ENCODE measurements at places on chromosomes 5 and 9.

DNA sequence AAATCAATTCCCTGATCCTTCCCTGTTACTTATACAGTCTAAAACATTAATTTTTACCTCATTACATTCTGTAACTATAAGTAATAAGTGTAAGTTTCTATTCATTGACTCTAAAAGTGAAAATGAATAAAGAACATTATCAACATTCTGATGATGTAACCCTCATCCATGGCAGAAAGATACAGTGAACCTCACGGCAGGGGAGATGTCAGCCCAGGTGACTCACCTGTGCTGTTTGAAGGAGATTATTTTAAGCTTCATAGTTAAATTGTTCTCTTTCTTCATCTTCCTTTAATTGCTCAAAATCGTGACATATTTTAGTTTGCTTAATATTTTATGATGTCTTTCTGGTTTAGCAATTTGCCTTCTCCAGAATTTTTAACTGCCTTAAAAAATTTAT, 268.1 kb downstream of the FSTL4 start:
- no peak for DNase-seq

DNA sequence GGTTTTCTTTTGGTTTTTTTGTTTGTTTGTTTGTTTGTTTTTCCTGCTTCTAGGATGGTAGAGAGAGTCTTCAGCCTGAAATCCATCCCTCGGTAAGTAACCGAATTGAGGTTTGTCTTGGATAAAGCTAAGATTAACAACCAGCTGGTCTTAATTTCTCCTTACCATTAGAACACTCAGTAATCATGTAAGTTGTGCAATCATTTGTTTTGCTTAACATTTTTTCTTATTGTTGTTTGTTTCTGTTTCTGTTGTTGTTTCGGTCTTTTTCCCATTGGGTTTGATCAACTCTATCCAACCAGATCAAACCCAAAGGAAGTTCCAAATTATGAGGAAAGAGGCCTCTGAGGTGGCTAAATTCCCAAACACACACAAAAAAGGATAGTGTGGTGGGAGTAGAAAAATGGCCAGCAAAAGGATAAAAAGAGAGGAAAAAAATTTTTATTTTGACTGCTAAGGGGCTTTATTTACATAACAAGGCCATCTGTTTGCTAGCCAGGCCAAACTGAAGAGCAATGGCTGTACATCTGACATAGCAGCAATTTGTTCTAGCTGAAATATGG, 49.6 kb upstream of the ANKRD31 start:
- no peak for DNase-seq

- DNase-seq = no peak
These were observed 107.2 kb downstream of the ARHGEF28 start for GRCh38 chr5:73733219-73733618.

- DNase-seq = peak; percentile 75
These were observed 260.3 kb upstream of the KLF4 start for GRCh38 chr9:107749787-107750444.

DNA sequence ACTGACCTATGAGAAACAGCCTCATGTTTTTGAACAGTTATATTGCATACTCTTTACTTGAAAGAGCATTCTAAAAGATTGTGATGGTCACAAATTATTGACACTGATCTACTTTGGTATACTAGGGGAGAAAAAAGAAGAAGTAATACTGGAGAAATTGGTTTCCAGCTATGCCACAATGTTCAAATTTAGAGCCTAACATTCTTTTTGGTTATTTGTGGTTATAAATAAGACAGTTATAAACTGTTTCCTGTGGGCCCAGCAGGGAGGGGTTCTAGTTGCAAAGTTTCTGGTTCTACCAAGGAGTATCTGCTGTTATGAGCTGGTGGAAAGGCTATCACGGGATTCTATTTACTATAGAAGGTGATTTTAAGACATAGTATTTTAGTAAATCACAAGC, 4.8 kb downstream of the CWC27 start:
- DNase-seq = no peak

DNA sequence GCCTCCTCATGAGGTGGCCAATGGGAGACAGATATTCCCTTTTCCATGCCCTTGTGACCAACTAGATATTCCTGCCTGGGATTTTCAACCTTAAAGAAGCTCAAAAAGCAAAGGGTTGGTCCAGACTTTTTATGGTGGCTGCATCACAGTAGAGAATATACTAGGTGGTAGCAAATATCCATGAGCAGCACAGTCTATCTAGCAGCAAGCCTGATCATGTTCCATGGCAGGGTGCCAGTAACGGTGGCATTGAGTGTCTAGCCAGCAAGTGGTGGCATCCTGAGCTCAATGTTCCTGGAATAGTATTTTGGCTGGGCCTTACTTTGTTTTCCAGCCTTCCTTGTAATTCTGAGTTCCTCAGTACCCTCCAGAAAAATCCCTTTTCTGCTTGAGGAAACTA, 25.8 kb downstream of the CDC25C start:
- DNase-seq = no peak

DNA sequence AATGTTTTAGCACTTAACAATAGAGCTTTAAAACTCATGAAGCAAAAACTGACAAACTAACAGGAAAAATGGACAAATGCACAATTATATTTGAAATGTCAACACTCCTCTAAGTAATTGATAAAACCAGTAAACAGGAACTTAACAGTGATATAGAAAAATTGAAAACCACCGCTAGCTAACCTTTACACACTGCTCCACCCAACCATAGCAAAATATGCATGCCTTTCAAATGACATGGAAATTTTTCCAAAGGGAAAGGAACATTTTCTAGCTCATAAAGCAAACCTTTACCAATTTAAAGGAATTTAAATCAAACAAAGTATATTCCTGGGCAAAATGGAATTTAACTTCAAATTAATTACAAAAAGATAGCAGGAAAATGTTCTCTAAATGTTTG, 109.2 kb downstream of the ADAMTS19 start:
- DNase-seq = no peak

GRCh38 chr5:171945066-171945465, 61.4 kb downstream of the FBXW11 start:
- no peak for DNase-seq

DNA sequence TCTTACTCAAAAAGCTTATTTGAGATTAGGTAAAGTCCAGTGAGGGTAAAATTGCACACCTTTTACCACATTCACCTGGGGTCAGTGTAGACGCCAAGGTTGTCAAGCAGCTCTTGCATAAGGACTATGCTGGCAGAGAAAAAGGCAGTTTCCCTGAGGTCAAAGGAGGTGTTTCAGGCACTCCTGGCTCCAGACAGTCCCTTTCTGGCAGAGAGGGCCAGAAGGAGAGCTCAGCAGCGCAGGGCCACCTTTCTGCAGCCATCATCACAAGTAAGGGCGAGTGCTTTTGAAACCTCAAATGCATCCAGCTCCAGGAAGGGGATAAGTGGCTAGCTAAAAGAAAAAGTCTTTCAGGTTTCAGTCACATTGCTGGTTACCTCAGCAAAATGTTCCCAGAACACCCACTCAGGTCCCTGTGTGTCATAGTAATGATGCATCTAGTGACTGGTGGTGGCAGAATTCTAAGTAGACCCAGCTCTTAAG, 16.7 kb upstream of the IL13 start:
- no peak for DNase-seq

DNA sequence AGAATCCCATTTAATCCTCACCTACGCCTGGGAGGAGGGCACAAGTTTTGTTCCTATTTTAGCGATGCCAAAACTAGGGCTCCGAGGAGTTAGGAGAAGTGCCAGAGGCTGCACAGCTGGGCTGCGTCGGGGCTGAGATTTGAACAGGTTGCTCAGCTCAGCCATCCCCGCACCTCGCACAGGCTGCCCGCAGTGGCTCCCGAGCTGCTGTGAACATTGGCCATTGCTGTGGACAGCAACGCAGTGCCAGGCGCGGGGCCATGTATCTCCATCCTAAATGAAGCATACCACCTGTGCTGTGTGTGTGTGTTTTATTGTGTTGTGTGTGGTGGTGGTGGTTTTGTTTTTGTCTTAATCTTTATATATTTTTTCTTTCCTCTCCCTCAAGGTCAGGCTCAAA, 52.0 kb downstream of the AK8 start:
- DNase-seq = no peak

DNA sequence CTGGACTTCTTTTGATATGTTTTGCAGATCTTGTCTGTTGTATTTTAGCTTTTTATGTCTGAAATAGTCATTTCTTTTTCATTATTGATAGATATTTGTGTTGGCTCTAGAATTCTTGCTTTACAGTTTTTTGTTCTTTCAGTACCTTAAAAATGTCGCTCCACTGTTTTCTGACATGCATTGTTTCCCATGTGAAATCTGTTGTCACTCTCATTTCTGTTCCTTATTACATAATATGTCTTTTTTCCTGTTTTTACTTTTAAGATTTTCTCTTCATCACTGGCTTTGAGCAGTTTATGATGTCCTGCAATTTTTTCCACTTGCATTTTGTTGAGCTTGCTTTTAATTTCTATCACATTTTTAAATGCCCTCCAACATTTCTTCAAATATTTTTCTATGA, 270.4 kb upstream of the TARS1 start:
- DNase-seq = no peak

- DNase-seq = no peak
These were observed 160.4 kb downstream of the CFAP90 start for GRCh38 chr5:7690557-7690956.

- DNase-seq = no peak
These were observed 96.5 kb upstream of the RPS23 start for GRCh38 chr5:82374637-82375036.

- no peak for DNase-seq
These were observed 6.9 kb upstream of the BOD1 start for GRCh38 chr5:173623296-173623771.

DNA sequence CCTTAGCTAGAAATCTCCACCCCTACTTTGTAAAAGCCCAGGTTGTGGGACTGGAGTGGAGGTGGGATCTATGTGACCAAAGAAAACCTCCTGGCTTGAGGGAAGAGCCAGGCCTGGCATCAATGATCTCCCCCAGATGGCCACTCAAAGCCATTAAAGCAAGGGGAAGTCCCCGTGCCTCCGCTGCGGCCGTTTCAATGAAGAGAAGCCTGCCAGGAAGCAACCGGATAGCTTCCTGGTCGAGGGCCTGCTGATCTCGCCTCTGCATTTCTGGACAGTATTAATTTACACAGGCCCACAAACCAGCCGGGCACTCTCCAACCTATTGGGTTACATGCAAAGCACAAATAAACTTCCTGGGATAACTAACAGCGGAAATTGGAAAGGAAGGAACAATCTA, 160.5 kb upstream of the MSX2 start:
- no peak for DNase-seq

DNA sequence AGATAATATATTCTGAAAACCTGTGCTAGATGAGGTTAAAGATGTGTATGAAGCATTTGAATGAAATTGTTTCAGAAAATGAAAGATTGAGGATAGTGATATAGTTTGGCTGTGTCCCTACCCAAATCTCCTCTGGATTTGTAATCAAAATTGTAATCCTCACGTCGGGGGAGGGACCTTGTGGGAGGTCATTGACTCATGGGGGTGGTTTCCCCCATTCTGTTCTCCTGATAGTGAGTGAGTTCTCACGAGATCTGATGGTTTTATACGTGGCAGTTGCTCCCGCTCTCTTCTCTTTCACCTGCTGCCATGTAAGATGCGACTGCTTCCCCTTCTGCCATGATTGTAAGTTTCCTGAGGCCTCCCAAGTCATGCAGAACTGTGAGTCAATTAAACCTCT, 2.0 kb upstream of the TEX48 start:
- no peak for DNase-seq

DNA sequence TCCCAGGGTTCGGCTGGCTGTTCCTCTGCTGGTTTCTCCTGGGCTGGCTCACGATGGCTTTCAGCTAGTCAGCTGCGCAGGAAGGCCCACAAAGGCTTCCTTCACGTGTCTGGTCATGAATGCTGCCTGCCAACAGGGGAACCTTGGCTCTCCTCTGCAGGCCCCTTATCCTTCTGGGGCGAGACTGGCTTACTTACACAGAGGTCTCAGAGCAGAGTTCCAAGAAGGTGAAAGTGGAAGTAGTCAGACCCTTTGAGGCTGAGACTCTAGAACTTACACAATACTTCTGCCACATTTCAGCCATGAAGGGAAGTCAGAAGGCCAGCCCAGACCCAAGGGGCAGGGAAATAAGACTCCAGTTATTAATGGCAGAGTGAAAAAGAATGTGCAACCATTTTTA, 99.5 kb downstream of the LHFPL2 start:
- peak; percentile 42 for DNase-seq

DNA sequence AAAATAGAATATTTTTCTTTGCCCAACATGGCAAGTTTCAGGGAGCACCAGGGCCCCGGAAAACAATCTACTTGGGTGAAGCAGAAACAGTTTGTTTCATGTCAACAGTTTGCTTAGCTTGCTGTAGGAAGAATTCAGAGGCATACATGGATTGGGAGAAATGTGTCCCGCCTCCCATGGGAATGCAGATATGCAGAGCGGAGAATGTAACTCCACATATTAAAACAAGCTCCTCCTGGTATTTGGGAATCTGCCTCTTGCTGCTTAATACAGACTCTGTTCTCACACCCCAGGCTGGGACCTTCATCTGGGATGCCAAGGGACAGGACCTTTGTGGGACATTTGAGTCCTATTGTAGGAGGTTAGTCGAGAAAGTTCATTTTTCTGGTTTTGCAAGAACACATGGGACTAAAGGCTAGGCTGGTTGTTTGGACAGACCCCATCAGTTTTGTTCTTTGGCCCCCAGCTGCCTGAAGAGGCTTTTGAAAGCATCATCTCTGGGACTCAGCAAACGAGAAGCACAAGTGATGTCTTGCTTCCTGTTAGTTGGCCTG, 220.5 kb upstream of the ADRA1B start:
- no peak for DNase-seq

DNA sequence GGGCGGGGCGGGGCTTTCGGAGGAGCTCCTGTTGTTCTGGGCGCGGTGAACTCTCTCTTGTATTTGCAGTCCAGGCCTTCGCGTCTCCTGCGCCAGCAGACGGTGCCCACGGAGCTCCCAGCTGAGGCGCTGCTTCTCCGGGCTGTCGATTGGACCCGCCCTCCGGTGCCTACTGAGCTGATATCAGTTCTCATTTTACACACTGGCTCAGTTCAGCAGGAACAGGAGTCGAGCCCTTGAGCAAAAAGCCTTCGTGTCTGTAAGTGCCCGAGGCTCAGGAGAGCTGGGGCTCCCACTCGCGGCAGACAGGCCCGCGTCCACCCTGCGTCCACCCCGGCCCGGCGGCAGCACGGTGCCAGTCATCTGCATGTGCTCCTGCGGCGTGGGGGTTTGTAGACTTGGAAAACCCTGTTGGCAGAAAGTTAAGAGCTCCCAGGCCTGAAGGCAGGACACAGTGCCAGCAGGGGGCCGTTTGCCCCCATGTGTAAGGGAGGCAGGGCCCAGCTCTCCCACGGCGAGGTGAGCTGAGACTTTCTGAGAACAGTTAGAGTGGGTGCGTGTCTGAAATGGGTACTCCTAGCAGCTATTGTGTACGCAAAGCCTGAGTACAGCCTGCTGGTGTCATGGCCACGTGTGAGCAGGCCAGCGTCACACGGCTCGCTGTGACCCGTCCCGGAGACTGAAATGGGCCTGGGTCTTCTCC, 231.5 kb downstream of the FANCC start:
- peak; percentile 64 for DNase-seq

GRCh38 chr9:124353811-124354274, 61.4 kb downstream of the PSMB7 start:
- no peak for DNase-seq

DNA sequence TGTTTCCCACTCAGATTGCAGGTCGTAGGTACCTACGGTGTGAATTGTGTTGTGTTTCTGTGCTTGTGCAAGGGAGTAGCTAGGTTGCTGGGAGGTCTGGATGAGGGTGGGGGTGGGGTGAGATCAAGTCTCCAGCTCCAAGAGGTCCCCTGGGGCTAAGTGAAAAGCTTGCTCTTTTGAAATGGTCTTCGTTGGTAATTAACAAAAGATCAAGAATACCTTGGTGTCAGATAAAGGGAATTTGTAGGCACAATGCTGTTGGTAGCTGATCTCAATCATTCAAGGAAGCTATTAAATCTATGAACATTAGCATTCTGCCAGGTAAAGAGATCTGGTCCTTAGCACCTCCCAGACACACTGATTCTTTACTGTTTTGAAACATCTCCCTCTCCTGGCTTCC, 928 bp upstream of the PCDHGC4 start:
- DNase-seq = no peak

Data from C1 segment of cervical spinal cord (tissue), 14 donors.